ENCODE measurements at places on chromosomes 3 and 15.

GRCh38 chr15:87793725-87794124, 462.8 kb downstream of the NTRK3 start:
- no peak for DNase-seq

DNA sequence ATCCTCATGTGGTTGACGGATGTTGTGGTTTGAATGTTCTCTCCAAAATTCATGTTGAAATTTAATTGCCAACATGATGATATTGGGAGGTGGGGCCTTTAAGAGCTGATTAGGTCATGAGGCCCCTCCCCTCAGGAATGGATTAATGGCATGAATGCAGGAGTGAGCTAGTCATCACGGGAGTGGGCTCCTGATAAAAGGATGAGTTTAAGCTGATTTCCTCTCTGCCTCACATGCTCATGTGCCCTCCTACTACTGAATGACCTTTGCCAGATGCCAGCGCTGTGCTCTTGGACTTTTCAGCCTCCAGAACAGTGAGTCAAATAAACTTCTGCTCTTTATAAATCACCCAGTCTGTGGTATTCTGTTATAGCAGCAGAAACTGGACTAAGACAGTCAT, 111.2 kb downstream of the MYO5A start:
- DNase-seq, result no peak

- DNase-seq, result peak; percentile 64
These were observed 64.2 kb upstream of the MYZAP start for GRCh38 chr15:57527382-57528091.

GRCh38 chr15:86772369-86773059, 692.8 kb downstream of the AGBL1 start:
- no peak for DNase-seq

- DNase-seq, result no peak
These were observed 40.9 kb upstream of the PIK3R4 start for GRCh38 chr3:130787422-130788068.

DNA sequence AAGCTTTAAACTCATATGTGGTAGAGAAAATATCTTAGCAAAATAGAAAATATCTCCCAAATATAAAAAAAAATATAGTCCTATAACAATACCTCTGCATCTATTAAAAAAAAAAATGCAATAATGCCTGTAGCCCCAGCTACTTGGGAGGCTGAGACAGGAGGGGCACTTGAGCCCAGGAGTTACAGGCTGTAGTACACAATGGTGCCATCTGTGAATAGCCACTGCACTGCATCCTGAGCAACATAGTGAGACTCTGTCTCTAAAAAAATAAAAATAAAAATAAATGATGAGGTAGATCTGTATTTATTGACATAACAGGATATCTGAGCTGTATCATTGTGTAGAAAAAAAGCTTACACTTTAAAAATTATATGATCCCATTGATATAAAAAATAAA, 70.4 kb downstream of the PFN2 start:
- DNase-seq, result no peak

GRCh38 chr3:72334681-72335457, 513.4 kb downstream of the SHQ1 start:
- no peak for DNase-seq

DNA sequence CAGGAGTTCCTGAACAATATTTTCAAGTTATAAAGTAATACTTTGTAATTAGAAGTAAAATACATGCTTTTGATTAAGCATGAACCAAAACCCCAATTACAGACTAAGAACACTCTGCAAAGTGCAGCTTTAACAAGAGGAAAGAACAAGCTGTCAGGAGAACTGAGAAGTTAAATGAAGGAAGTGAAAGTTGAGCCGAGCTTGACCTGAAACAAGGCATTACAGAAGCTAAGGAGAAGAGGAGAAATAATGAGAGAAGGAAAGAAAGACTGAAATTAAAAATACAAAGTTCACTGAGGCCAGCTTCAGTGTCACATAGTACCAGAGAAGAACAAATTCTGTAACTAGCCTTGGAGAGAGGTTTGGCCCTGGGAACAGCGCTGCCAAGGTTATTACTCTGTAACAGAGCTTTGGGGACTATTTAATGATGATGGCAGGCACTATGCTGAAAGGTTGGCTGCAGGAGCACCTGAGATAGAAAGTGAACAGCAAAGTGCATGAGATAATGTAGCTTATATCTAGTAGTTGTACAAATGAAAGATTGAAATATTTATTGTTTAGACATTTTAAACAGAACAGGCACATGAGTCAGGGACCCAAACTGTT, 241.9 kb upstream of the PEX5L start:
- no peak for DNase-seq

GRCh38 chr3:138034918-138035317, 25.0 kb downstream of the CLDN18 start:
- no peak for DNase-seq

GRCh38 chr3:167355446-167355845, 24.7 kb downstream of the ZBBX start:
- DNase-seq, result no peak

DNA sequence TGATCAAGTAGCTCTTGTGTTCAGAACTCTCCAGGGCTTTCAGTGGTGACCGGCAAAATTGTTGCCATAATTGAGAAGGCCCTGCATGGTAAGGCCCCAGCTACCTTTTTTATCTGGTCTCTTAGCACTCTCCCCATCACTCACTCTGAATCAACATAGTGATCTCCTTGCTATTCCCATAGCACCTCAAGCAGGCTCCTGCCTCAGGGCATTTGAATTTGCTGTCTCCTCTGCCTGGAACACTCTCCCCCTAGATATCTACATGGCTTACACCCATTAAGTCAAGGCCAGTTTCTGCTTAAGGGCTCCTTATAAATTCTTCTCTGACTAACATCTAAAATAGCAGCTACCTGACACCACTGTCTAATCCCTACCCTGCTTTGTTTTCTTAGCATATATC, 3.3 kb upstream of the ARID3B start:
- DNase-seq, result no peak

DNA sequence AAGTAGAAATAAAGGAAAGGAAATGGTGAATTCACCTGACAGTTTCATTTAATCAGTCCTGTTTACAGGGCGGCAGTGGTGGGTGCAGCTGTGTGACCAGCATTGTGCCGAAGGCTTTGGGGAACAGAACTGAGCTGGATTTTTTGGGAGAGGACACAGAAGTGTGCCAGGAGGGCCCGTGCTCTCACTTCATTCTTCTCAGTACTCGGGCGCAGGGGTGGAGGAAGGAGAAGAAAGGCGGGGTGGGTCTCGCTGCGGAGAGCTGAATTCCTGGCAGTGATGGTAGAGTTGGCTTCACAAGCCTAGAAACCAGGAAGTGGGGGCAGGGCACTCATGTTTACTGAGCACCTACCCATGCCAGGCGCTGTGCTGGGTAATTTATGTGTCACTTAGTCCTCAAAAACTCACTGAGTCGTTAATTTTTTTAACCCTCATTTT, 64.6 kb downstream of the CRTC3 start:
- DNase-seq, result no peak

GRCh38 chr3:66220066-66220465, 735 bp upstream of the SLC25A26 start:
- no peak for DNase-seq

- DNase-seq, result no peak
These were observed 74.5 kb upstream of the BLM start for GRCh38 chr15:90642464-90643300.

Measured in fibroblast of skin of left biceps (primary cell).